ENCODE measurements at places on chromosomes 13 and 19.

GRCh38 chr13:76874479-76874878, 11.7 kb downstream of the KCTD12 start:
- DNase-seq = peak; percentile 19

DNA sequence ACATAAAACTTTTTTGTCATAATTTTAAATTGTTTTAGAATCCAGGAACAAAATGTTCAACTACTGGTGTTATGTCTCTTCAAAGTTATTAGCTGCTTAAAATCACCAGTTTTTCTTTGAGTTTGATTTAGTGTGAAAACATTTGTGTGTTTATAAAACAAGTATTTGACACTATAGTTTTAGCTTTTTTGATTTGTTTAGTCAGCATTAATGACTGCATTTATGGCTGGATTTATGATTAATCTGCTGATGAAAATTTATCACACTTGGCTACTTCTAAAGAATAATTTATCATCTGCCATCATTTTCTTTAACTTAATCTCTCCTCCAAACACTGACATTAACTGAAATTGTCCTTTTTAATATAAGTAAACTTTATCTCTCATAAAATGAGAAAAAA, 1465.9 kb upstream of the SLC10A2 start:
- no peak for DNase-seq

- DNase-seq = no peak
Measured at GRCh38 chr13:97274829-97275649, 52.9 kb downstream of the MBNL2 start.

DNA sequence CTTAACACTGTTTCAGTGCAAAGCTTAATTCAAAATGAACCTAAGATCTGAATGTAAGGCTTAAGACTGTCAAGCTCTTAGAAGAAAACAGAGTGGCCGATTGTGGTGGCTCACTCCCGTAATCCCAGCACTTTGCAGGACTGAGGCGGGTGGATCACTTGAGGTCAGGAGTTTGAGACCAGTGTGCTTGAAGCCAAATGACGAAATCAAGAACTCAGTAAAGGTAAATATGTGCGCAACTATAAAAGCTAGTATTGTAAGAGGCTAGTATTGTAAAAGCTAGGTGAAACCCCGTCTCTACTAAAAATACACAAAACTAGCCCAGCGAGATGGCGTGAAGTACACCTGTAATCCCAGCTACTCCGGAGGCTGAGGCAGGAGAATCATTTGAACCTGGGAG, 12.7 kb downstream of the ATP4B start:
- DNase-seq = no peak

DNA sequence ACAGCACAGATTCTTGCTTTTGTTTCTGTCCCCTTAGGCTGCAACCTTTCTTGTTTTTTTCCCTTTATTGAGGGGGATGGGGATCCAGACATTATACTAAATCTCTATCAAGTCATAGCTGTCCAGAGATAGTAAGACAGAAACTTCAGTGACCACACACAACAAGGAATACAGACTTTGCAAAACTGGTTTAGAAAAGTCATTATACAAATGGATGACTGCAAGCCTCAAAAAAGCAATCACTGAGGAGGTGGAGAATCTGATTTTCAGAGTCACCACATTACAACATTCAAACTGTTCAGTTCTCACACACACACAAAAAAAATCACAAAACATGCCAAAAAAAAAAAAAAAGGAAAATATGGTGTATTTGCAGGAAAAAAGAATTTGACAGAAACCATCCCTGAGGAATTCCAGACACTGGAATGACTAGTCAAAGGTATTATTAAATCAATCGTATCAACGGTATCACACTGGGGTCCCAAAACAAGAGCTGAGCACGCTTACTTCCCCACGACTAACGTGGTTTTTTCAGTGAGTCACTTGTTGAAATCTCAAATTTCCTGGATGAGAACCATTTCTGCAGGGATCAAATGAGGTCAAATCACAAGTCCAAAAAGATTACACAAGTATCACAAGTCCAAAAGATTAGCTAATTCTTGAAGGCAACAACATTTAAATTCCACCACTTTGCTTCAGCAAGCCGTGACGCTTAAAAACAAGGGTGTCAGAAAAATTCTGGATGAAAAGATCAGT, 41.2 kb downstream of the USP12 start:
- DNase-seq = no peak

GRCh38 chr19:48623556-48624066, 4.3 kb downstream of the SPHK2 start:
- no peak for DNase-seq

DNA sequence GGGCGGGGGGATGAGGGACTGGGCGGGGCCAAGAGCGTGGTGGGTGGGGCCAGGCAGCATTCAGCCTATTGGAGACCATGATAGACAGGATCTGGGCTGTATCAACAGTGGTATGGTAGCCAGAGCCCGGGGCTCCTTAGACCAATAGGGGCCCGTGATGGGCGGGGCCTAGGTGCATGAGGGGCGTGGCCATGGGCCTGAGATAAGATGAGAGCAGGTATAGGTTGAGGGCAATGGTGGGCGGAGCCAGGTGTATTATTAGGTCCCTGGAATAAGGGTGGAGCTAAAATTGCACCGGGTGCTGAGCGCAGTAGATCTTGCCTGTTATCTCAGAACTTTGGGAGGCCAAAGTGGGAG, 5.3 kb downstream of the ABCA7 start:
- peak; percentile 73 for DNase-seq

- DNase-seq = no peak
Measured at GRCh38 chr13:66503890-66504289, 726.2 kb downstream of the PCDH9 start.

DNA sequence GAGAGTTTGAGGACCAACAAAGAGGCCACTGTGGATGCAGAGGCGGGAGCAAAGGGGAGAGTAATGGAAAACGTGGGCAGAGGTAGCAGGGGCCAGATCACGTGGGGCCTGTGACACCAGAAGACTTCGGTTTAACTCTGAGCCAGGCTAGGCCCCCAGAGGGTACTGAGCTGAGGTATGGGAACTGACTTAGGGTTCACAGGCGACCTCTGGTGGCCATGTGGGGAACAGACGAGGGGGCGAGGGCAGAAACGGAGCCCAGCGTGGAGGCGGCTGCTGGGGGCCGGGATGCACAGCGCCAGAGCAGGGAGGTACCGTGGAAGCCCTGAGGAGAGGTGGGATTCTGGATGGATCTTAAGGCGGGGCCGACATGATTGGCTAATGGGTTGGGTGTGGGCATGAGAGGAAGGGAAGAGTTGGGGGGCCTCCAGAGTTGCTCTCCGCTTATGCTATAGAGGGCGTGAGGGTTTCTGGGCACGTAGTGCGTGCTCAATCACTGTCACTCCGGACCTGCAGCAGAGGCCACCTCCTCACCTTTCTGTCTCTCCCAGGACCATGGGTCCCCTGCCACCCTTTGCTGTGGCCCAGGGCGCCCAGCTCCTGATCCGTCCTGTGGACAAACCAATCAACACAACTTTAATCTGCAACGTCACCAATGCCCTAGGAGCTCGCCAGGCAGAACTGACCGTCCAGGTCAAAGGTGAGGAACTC, 13.7 kb downstream of the PVR start:
- peak; percentile 34 for DNase-seq

DNA sequence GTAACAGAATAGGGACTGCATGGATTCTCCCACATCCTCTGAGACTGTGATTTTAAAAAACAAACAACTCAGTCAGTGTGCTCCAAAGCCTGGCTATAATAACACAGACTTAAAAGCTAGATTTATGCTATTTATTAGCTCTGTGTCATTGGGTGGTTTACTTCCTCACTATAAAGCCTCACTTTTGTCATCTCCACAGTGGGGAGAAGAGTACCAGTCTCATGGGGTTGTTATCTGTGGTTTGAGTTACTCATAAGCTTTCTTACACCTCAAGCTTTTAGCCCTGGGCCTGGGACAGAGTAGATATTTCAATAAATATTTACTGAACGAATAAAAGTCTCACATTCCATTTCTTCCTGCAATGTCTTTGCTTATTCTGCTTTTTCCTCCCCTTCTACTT, 5.3 kb downstream of the RNASEH2B start:
- DNase-seq = no peak

GRCh38 chr19:51108066-51108804, at the start of gene CTU1:
Gene CTU1 (minus strand): TSS chr19:51108409. CDS start chr19:51104569, 3,840 bp downstream.
- DNase-seq = peak; percentile 97

GRCh38 chr13:99894840-99895443, 76.6 kb downstream of the ZIC5 start:
- no peak for DNase-seq

DNA sequence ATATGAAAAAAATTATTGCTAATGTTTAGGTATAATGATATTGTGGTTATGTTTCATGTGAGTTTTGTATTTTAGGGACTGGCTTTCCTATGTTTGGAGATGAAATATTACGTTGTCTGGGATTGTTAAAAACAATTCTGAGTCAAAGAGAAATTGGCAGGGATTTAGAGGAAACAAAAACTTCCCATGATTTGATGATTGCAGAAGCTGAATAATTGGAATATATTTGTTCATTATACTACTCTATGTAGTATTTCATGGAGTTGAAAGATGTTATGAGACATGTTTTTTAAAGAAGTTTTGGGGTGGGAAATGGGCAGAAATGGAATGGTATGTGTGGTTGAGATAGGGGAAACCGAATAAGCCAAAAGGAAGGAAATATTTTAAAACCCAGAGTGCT, 1392.9 kb downstream of the EFNB2 start:
- DNase-seq = no peak

DNA sequence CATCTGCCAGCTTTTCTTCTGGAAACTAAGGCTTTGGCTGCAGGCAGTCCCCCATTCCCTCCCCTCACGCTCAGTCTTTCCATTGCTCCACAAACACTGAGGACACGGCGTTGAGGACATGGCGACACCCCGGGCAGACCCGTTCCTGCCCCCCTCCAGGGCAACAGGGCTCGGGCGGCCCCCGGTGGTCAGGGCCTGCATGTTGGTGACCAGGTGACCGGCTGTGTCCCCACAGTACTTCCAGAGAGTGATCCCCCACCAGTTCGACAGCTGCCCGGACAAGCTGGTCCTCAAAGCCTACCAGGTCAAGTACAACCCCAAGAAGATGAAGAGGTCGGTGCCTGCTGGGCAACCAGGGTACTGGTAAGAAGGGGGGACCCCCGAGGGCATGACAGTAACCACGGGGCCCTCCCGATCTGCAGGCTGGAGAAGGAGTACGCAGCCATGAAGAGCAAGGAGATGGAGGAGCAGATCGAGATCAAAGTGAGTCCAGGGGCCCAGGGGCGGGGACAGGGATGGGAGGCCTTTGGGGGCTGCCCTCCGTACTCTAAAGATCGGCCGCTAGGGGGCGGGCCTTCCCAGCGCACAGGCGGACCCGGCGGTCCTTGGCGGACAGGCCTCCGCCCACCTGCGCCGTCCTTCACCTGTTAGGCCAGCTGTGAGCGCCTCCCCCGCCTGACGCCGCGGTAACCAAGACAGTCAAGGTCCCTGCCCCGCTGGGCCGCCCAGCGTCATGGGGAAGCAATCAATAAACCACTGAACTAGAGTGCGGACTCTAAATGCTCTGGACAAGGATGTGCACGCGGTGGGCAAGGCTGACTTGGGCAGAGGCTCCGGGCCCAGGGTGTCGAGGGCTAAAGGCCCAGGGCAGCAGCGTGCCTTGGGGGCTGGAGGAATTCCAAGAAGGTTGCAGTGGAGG, 21.1 kb downstream of the PRR36 start:
- peak; percentile 47 for DNase-seq
